ENCODE measurements at places on chromosomes 2 and 18.

DNA sequence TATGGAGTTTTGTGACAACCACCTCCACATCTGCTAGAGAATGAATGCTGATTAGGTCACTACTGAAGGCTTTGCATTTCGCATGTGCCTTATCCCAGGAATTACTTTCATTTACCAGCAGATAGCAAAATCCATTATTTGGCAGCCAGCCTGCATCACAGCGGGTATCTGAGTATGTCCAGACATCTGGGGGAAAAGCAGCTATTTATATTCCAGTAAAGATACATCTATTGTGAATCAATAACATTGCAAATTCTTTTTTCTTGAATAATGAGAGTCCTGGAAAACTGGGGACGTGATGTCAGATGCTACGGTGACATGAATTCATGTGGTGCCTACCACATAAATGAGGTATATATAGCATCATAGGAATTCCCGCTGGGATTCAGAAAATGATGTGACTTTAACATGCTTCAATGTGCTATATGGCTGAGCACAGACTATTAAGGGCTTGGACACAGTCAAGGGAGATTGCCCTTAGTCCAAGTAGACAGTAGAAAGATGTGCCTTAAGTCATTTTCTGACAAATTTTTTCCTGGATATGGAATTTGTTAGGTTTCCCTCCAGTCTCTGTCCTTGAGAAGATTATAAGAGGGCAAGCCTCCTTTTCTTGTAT lies 84.2 kb upstream of the CD302 start:
- DNase-seq: no peak

GRCh38 chr18:54284981-54285785 lies 15.9 kb downstream of the POLI start:
- no peak for DNase-seq

- no peak for DNase-seq
These were observed 29.4 kb downstream of the SH3YL1 start for GRCh38 chr2:234421-234820.

- no peak for DNase-seq
These were observed 2.5 kb upstream of the SP100 start for GRCh38 chr2:230413479-230413878.

GRCh38 chr2:44980751-44981713 lies 28.2 kb downstream of the SIX2 start:
- DNase-seq: no peak

GRCh38 chr2:36618381-36618780 lies 20.4 kb upstream of the FEZ2 start:
- no peak for DNase-seq

GRCh38 chr2:217597681-217598080 lies 405.1 kb downstream of the TNS1 start:
- no peak for DNase-seq

DNA sequence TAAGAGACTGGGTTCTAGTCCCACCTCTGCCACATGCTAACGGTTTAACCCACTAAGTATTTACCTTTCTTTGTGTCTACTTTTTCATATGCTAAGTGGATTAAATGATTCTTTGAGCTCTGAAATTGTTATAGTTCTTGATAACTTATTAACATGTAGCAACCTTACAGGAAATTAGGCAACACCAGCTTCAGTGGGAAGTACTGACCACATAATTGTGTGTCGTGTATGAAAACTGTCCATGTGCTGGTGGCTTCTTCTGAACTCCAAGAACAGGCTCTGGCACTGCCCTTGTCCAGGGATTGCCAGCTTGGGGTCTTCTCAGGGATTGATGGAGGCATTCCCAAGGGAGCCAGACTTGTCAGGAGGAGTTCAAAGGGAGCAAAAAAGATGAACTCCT lies 427.7 kb downstream of the TGIF1 start:
- no peak for DNase-seq

DNA sequence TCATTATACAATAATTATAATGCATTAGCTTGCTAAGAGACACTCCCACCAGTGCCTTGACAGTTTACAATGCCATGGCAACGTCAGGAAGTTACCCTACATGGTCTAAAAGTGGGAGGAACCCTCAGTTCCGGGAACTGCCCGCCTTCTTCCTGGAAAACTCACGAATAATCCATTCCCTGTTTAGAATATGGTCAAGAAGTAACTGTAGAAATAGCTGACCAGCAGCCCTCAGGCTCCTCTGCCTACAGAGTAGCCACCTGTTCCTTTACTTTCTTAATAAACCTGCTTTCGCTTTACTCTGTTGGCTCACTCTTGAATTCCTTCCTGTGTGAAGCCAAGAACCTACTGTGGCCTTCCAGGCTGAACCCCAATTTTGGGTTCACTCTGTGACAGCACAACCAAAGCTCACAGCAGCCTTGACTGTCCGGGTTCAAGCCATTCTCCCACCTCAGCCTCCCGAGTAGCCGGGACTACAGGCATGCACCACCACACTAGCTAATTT lies 20.0 kb upstream of the PTPN2 start:
- no peak for DNase-seq

- DNase-seq: no peak
These were observed 35.6 kb downstream of the COL5A2 start for GRCh38 chr2:189143925-189144324.

DNA sequence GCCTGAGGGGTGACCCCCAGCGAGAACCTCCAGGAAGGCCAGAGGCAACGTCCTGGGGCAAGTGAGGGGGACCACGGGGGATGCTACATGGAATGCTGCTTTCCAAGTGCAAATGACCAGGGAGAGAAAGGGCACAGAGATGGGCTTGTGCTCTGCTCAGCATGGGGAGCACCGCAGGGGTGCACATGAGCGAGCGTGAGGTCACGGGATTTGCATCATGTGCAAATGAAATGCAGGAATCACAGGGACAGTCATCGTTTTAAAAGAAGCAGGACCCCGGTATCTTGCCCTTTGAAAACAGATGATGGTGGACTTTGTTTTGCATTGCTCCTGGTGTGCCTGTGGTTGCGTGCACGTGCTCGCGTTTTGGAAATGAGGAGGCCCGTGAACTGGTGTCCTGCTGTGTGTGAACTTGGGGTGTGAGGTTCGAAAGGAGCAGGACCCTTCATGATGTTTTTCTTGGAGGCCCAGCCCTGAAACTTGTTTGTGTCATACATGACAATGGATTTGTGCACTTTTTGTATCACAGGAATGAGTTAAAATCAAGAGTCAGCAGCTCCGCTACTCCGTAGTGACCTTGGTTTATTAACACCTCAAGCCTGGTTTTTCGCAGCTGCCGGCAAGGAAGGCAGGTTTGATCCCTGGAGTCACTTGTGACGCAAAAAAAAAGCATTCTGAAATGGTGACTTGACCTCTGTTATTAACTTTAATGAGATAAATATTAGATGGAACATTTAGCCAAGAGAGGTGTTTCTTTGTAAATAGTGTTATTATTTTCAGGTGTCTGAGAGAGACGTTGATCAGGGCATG lies 234.5 kb downstream of the LDLRAD4 start:
- DNase-seq: no peak

DNA sequence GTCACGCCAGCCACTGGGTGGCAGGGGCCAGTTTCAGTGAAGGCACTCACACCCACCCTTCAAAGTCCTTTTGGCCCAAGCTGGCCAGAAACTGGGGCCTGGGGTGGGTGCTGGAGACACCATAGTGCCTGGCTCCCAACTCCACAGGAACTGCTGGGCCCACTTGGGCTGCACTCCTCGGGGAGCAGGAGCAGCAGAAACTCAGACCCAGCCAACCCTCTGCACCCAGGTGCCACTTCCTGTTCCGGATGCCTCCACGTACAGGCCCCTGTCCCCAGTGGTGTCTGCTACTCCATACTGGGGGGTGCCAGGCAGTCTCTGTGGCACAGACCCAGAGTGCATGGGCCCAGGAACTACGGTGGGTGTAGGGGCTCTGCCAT lies 42.5 kb upstream of the ZNF519 start:
- DNase-seq: peak; percentile 45

DNA sequence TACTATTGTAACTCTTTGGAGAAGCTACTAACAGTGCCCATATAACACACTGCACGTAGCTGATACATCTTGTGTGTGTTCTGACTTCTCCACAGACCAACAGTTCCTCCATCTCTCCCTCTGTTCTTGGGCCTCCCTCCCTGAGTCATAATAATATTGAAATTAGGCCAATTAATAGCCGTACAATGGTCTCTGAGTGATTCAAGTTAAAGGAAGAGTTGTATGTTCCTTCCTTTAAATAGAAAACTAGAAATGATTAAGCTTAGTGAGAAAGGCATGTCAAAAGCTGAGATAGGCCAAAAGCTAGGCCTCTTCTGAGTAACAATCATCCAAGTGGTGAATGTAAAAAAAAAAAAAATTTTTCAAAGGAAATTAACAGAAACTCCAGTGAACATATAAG lies 828.4 kb upstream of the CHAC2 start:
- no peak for DNase-seq

GRCh38 chr2:2568411-2568810 lies 237.3 kb upstream of the MYT1L start:
- DNase-seq: no peak

DNA sequence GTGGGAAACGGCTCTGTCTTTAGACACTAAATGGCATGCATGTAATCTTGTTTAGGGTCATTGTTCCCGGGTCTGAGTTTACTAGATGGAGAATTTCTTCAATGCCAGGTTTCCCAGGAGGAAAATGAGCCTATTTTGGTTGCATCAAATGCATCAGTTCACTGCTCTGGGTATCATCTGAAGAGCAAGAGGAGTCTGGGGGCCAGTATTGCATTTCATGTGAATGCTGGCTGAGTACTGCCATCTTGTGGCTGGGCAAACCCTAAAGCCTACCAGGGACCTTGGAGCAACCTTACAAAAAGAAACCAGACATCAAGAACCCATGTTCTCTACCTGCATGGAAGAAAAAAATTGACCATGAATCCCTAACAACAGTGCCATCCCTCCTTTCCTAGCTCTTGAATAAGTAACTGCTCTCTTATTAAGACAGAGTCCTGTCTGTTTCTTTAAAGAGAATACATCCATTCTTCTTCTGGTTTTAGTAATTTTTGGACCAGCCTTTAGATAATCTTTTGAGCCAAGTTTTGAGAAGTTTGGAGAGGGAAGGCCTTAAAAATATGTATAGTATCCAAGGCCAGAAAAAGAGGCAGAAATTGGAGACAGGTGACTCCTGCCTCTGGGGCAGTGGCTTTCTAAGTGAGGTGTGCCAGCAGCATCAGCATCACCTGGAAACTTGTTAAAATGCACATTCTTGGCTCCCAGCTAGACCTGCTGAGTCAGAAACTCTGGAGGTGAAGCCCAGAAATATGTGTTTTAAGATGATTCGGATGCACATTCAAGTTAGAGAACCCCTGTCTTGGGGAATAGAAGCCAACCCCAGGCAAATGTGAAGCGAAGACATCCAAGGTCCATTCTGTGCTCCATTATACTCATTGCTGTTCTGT lies 261.0 kb upstream of the CXCR4 start:
- DNase-seq: no peak

Measured in RWPE2 (cell line).